ENCODE measurements at places on chromosomes 7 and 10.

DNA sequence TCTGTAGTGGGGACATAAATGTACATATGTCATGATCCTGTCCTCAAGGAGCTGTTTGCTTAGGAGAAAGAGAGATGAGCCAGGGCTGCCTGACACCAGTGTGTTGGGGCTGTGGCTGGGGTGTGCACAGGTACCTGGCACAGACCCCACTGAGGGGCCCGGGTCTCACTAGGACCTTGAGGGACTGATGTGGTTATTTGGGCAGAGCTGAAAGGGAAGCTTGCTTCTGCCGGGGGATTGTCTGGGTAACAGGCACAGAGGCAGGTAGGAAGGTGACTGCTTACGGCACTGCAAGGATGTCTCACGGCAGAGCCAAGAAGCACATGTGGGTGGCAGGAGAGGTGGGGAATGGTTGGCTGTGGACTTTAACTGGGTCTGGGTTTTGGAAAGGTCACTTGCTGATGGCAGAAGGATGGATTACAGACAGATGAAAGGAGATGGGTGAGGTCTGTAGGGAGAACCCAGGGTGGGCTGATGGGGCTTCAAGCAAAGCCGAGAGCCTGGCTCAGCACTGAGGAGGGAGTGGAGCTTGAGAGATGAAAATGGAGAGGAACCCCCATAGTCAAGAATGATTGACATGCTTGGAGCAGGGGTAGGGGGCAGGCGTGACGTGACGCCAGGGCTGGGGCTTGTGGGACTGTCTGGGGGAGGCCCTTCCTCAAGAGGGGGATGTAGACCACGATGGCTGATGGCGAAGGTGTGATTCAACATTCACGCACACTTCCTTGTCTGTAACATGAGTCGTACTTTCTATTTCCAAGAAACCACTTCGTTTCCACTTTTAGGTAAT lies 207.7 kb upstream of the SHH start:
- DNase-seq, result no peak

DNA sequence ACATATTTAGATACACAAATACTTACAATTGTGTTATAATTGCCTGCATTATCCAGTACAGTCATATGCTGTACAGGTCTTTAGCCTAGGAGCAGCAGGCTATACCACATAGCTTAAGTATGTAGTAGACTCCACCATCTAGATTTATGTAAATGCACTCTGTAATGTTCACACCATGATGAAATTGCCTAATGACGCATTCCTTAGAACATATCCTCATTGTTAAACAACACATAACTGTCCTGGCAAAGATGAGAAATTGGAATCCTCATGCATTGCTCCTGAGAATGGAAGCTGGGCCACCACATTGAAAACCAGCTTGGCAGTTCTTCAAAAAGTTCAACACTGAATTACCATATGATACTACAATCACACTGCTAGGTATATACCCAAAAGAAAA lies 1002.8 kb upstream of the CELF2 start:
- DNase-seq, result no peak

- DNase-seq, result no peak
Measured at GRCh38 chr7:105849122-105849855, 27.1 kb downstream of the ATXN7L1 start.

DNA sequence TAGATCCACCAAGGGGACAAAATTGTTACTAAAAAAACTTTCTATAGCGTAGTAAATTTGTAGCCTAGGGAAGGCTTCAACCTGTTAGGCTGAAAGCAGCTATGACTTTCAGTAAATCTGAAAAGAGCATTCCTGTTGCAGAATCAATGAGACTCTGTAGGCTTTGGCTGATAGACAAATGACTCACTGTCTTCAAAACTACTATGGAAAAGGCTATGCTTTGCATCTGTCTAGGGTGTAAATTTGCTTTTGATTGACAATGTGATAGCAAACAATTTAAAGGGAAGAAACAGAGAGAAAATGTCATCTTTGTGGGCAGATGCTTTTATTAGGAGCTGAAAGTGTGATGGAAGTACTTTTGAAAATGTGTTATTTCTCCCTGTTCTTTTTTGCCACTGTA lies 60.6 kb downstream of the ARL5B start:
- no peak for DNase-seq

- no peak for DNase-seq
Measured at GRCh38 chr7:137818036-137818435, 28.7 kb downstream of the DGKI start.

All from AG04449 (cell line).